Suppressor macrophage (primary cell): ENCODE measurements at places on chromosomes 16 and 17.
A peak's percentile ranks its signal among the peaks of the same experiment; 100 is the strongest.

- no peak for DNase-seq
These were observed 16.0 kb upstream of the RAP1GAP2 start for GRCh38 chr17:2780256-2780655.

GRCh38 chr17:50212121-50212843, 10.9 kb upstream of the COL1A1 start:
- no peak for DNase-seq

- peak; percentile 68 for DNase-seq
These were observed 5.2 kb downstream of the MYO1D start for GRCh38 chr17:32871746-32872145.

- DNase-seq = peak; percentile 3
These were observed 861 bp downstream of the RAB11FIP3 start for GRCh38 chr16:426115-426905.

GRCh38 chr16:56950455-56950854, 11.3 kb upstream of the CETP start:
- no peak for DNase-seq

GRCh38 chr17:50206604-50207293, 5.3 kb upstream of the COL1A1 start:
- DNase-seq = no peak

DNA sequence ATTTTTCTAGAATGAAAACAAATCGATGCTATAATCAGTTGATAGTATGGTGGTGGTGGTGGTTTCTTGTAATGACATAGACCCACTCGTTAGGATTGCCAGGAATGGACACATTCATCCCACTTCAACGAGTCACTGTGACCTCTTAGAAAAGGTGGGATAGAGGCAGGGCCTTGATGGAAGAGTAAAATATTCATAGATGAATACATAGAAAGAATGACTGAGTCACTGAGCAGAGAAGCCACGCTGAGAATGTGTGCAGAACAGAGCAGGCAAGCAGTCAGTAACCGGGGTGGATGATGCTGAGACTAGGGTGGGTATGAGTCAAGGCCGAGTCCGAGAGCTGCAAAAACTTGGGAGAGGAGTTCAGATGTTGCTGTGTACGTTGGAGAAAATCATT, 129.9 kb downstream of the PITPNC1 start:
- DNase-seq = no peak

- no peak for DNase-seq
These were observed 244.1 kb downstream of the PHKB start for GRCh38 chr16:47705266-47705665.

DNA sequence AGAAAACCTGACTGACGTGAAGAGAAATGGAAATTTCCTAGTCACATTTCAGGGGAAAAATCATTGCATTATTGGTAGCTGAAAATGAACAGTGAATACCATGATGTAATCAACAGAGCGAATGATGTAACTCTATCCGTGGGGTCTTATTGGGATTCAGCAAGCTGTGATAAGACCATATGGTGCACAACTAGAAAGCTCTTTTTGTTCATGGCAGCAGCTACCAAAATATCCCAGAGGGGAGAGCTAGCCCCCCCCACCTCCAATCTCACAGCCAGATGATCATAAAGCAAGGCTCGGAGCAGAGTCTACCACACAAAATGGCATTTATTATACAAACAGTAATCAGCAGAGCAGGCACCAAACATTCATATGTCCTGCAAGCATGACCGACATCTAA, 22.2 kb upstream of the DNAH17 start:
- DNase-seq = no peak

GRCh38 chr17:8159032-8159400, 3.7 kb downstream of the VAMP2 start:
- DNase-seq = no peak

DNA sequence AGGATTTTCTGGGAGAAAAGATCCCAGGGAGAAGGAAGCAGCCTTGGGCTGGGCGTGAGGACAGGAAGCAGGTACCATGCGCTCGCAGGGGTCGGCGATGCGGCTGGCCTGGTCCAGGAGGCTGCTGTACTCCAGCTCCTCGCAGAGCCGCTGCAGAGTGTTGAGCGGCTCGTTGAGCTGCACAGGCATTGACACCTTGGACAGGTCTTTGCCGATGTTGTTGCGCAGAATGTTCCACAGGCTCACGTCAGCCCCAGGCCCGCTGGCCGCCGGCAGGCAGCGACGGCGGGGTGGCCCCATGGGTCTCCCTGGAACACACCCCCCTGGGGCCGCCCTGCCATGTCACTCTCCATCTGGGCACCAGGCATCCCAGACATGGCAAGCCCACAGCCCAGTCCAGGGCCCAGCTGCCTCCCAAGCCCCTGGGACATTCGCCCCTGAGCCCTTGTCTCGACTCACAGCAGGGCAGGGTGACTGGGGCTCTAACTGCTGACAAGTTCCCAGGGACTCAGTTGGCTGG, 8.0 kb downstream of the OSBPL7 start:
- DNase-seq = no peak

DNA sequence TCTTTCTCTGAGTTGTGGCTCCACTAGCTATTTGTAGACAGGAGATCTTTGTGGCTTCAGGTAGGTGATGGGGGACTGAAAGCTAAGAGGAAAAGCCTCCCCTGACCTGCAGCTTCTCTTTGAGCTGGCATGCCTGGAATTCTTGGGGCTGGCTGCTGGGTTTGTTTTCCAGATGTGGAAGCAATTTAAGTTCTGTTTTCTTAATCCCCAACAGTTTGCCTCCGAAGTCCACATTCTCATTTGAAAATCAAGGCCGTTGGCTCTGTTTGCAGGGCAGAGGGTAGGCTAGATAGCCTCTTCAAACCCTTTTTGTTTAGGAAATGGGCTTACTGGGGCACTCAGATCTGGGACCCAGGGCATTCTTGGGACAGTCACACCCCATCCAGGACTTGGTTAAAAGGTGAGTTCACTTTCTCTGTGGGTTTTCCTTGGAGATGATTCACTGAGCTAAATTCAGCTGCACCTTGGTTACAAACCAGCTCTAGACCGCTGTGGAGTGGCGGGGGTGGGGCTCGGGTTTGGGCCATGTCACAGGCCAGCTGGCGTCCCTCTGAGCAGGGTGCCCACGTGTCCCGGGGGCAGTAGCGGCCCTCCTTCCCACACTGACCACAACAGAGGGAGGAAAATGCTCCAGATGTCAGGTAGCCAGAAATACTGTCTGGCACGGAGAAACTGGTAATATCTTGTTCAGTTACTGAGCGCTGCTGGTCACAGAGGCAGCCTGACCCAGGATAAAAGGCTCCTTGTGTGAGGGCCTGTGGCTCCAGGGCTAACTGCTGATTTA, 108.5 kb downstream of the RAB11FIP4 start:
- DNase-seq = peak; percentile 47

- peak; percentile 62 for DNase-seq
These were observed 100.1 kb downstream of the RAB11FIP4 start for GRCh38 chr17:31491376-31492131.

DNA sequence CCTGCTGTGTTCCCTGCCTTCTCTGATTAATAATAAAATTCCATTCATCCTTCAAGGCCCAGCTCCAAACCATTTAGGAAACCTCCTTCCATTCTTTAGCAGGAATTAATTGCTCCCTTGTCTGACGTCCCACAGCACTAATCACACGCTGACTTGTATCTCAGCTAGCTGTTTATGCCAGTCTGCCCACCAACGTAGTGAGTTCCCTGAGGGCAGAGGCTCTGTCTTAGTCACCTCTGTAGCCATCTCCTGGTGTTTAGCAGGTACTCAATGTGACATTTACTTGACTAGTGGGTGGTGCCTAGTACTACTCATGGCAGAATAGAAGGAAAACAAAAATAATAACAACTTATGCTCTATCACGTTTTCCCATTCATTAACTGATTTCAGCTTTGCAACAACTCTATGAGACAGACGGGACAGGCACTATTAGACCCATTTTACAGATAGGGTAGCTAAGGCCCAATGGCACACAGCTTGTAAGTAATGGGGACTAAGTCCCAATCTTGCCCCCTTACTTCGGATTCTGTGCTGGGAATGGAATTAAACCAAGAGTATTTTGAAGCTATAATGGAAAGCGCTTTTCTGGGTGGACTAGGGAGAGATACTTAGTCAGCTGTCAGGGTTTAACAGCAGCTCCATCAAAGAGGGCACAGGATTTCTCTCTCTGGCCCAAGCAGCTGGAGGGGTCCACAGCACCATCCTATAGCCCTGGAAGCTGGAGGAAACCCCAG, 931 bp upstream of the WIPF2 start:
- DNase-seq = no peak

- no peak for DNase-seq
These were observed 3.3 kb downstream of the MEAK7 start for GRCh38 chr16:84501077-84501735.

DNA sequence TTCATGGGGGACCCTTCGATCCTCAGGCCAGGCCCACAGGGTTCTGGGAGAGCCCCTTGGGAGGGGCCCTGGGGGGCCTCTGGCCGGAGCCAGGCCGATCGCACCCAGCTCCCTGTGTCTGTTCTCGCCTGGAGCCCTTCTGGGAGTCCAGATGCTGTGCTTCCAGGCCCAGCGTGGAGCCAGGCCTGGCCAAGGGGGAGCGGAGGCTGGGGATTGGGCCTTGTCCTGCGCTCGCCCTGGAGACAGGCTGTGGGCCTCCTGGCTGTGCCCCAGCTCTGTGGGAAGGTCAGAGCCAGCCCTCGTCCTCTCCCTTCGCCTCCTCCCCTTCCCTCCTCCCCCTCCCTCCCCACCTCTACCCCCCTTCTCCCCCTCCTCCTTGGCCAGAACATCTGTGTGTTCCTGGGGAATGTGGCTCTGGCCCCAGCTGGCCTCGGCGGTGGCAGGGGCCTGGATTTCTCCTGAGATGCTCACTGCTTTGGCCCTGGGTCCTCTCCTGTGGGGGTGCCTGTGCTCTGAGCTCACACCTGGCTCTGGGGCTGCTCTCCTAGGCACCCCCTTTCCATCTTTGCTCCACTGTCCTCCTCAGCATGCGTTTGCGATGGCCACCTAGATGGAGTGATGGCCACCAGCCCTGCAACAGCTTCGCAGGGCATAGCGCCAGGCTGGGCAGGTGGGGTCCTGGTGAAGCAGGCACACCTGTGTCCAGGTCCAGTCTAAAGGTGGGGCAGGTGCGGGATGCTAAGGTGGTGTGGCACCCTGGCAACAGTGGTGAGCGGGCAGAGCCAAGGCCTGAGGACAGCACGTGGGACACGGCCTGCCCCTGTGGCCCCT, 90.6 kb upstream of the CIBAR2 start:
- DNase-seq = no peak

- DNase-seq = no peak
These were observed 22.7 kb downstream of the MYO15B start for GRCh38 chr17:75610103-75610984.

DNA sequence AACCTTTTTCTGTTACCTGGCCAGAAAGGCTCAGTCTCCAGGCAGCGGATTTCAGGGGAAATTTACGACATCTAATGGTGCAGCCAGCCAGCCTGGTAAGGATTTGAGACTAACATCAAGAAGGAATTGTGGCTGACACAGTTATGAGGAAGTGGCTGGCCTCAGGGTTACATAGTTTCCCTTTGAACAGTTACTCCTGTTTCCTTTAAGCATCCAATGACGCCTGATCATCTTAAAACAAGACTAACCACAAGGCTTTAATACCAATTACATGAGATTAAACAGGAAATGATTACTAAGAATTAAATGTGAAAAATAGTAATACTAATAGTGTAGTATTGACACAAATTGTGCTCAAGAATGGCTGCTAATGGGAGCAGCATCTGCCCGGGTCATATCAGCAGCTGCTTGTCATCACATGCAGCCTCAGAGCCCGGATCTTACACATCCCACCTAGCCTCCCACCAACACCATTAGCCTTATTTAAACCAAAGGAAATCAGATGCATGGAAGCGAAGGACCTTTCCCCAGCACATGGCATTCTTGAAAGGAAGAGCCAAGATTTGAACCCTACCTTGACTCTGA, 431.8 kb downstream of the PMP22 start:
- DNase-seq = no peak

DNA sequence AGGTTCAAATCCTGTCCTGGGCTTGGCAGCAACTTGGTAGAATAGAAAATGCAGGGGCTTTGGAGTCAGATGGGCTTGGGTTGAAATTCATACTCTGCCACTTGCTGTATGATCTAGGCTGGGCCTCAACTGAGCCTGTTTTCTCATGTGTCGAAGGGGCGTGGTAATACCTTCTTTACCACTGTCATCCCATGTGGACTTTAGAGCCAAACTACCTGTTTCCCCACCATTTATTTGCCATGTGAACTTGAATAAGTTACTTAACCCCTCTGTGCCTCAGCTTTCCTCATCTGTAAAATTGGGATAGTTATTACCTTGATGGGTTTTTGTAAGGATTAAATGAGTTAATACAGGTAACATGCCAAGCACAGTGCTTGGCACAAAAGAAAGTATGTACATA, 106.0 kb downstream of the COPRS start:
- DNase-seq = no peak

DNA sequence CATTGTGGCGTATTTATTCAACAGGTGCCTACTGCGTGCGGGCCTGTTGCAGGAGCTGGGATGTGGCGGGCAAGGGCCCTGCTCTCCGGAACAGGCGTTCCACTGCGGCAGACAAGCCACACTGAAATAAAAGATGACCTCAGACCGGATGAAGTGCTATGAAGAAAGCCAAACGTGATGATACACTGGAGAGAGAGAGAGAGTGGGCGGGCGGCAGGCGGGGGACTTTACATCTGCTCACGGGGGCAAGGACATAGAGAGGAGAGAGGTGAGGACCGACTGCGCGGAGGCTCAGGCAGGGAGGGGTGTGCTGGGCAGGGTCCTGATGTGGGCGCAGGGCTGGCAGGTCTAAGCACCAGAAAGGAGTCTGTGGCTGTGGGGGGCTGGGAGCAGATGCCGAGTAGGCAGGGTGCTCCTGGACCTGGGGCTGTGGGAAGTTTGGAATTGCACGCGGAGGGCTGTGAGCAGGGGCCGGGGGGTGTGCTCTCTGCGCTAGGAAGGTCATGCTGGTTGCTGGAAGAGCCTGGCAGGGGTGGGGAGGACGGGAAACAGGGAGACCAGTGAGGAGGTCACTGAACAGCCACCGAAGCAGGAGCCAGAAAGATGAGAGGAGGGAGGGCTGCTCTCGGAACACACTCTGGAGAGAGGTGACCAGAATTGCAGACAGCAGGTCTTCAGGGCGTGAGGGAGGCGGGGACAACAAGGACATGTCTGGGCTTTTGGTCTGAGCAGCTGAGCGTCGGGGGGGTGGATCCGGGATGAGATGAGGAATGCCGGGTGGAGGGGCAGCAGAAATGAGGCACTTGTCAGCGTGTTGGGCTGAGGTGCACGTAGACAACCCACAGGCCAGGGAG, 9.9 kb downstream of the MXRA7 start:
- no peak for DNase-seq

- DNase-seq = no peak
These were observed at the start of gene CMTM2 for GRCh38 chr16:66578651-66579531. Gene CMTM2 (plus strand): TSS chr16:66579463. CDS start chr16:66579608, 145 bp downstream.

- peak; percentile 70 for DNase-seq
These were observed 42.9 kb upstream of the KSR1 start for GRCh38 chr17:27413315-27413714.

- DNase-seq = no peak
These were observed 787 bp downstream of the CDH11 start for GRCh38 chr16:65120831-65121721.
